ENCODE measurements at places on chromosomes 6 and 20.

GRCh38 chr20:34586488-34587163, 28.1 kb downstream of the MAP1LC3A start:
- DNase-seq: no peak

DNA sequence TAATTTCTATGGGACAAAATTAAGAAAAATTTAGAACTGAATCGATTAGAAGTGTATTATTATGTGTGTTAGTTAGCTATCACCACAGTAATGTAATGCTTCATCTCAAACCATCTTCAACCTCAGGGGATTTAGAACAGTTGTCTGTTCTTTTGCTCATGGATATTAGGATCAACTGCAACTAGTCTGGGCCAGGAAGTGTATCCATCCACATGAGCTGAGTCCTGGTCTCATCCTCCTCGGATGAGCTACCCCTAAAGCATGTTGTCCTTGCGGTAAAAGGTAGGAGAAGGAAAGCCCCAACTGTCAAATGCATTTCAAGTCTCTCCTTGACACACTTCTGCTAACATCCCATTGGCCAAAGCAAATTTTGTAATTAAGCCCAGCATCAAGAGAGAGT, 537.7 kb downstream of the KIF16B start:
- no peak for DNase-seq

DNA sequence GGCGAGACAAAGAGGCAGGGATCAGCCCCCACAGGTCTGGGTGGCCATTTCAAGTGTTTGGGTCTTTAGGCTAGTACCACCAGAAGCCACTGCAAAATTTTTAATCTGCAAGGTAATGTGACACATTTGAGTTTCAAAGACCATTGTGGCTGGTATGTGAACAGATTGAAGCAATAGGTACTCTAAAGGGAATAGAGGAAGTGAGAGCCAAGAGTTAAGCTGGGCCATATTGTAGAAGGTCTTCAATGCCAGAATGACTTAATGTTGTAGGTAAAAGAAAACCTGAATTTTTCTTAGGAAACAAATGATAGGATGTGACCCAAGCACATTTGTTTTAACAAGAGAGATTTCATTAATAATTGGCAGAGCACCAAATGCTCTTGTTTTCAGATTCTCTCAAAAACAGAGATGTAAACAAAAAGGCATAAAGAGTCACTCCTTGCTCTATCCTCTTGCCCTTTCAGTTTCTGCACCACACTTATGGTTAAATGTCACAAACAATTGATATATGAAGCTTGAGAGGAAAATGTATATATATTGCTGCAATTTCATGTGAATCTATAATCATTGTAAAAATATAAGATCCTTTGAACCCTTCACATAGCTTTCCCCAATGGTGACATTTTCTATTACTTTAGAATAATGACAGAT, 307.1 kb upstream of the PLN start:
- DNase-seq: no peak

DNA sequence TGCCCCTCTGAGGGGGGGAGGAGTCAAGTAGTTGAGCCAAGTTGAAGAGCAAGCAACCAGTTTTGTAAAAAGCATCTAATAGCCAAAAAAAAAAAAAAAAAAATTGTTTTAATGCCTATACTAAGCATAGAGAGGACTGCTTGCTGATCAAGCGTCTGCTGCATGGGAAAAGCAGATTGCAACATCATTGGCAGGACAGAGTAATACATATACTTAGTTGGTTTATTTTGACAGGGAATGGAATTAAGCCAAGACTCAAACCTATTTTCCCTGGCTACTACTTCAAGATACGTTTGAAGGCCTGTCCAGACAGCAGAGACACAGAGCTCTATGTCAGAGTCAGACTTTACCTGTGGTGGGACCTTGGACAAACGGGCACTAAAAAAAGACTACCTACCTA, 120.5 kb downstream of the RTN4IP1 start:
- DNase-seq: no peak

DNA sequence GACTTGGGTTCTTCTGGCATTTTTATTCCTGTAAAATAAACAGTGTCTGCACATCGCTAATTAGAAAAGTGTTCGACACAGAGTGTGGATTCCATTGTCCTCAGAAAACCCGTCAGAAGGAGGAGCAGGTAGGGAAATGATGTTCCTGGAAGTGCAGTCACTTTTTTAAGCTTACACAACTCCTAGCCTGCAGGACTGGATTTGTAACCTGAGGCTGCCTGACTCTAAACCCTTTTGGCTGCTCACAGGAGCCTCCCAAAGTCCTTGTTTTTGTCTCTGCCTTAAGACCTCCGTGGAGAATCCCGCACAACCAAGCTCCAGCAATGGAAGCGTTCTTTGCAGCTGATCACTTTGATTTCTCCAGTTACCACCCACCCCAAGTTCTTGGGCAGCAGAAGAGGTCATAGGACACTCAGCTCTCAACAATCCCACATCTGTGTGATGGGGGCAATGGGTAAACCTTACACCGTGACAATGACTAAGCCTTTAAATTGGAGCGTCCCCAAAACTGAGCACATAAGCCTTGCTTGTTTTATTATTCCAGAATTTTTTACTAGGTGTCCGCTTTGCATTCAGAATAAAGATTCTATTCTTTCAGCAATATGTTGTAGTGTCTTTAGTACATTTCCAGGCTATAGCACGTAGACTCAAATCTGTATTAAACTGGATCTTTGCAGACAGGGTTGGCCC, 227.9 kb downstream of the TBXT start:
- DNase-seq: no peak

- DNase-seq: no peak
Measured at GRCh38 chr20:10427060-10427692, 6.8 kb downstream of the MKKS start.

DNA sequence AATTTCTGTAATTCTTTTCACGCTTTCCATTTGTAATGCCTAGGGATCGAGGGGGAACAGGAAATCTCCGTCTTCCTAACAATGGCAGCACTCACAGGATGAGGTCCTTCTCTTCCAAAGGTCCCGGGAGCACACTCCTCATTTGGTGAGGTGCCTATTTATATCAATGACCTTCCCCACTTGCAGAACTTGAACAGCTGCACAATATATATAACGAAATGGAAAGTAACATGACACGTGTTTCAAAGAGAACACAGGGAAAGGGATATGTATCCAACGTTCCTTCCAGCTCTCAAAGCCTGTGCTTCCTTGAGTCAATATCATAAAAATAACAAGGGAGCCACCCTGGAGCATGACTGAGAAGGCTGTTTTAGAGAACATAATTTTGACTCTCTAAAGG, 78.6 kb upstream of the RBM24 start:
- DNase-seq: no peak

DNA sequence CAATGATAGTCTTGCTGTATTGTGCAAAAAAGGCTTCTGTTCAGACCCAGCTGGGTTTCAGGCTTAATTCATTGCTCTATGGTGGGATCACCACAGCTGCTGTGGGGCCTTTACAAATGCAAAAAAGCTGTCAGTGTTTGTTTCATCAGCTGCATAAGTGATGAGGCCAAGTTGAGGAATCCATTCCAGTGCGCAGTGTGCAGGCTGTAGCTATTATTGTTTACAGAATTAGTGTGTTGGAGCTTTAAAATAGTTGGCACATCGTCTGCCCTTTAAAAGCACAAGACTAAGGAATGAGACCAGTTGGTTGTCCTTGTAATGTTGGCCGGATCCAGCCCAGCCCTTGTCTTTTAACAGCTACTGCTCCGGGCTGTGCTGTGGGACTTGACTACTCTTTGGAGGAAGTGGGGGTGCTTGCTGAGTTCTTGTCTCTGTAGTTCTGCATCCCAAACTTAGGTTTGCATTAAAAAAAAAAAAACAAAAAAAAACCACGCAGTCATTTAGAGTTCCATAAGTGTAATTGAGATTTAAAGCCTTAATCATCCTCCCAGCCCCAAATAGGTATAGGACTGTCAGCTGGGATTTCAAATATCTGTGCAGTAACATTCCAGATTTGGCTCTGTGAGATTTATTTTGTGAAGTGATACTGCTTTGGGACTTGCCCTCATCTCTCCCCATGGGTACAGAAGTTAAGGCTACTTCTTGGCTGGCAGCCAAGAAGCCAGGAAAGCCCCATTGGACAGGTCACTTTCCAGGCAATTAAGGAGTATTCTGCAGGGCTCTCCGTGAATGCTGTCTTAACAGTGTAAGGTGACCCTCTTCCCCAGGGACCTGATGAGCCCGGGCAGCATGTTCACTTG, 19.3 kb downstream of the JARID2 start:
- no peak for DNase-seq

DNA sequence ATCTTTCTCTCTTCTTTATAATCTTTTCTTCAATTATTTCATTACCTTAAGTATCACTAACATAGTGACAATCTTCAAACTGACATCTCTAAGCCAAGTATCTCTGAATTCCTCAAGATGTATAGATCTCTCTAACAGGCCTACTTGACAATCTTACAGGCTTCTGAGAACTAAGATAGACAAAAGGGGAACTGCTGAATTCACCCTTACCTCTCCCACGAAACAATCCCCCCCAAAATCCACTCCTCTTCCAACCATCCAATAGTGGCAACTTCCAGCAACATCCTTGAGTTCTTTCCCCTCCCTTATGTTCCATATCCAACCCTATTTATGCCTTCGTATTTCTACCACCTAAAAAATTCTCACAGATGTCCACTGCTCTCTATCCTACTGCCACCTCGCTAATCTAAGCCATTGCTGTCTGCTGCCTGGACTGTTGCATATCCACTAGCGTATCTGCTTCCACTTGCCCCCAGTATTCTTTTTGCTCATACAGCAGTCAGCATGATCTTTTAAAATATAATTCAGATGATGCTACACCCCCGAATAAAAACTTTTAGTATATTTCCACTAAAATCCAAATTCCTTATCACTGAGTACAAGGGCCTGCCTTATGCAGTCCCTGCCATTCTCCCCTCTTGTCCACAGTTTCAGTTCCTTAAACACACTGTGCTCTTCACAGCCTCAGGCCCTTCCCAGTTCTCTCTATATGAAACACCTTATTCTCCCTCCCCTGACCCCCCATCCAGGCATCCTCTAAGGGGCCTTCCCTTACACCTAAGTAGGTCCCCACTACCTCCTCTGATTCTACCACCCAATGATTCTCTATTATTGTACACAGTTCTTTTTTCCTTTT, 8.0 kb downstream of the REPS1 start:
- DNase-seq: no peak

DNA sequence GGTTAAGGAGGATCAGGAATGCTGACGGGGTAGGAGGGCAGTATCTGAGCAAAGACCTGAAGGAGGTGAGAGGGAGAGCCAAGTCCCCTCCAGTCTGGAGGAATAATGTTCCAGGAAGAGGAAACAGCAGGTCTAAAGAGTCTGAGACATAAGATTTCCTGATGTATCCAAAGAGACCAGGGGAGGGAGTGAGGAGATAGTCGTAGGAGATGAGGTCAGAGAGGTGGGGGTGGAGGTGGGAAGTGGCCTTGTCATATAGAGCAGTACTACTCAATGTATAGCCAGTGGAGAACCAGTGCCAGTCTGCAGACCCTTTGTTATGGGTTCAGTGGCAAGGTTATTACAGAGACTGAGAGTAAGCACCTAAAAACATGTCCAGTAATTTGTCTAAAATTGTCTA, 130.6 kb downstream of the COL9A1 start:
- DNase-seq: no peak

DNA sequence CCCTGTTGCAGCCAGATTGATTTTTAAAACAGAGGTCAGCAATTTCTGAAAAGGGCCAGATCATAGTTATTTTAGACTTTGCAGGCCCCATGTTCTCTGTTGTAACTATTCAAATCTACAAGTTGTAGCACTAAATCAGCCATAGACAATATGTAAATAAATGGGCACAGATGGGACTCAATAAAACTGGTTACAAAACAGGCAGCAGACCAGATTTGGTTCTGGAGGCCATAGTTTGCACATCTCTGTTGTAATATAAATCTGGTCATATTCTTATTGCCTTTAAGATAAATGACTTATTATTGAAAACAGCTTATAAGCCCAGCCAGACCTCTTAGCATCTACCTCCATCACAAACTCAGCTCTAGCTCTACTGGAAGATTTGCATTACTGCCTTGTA, 114.0 kb upstream of the ARG1 start:
- no peak for DNase-seq

GRCh38 chr20:4061987-4062386, 46.6 kb upstream of the RNF24 start:
- DNase-seq: no peak

DNA sequence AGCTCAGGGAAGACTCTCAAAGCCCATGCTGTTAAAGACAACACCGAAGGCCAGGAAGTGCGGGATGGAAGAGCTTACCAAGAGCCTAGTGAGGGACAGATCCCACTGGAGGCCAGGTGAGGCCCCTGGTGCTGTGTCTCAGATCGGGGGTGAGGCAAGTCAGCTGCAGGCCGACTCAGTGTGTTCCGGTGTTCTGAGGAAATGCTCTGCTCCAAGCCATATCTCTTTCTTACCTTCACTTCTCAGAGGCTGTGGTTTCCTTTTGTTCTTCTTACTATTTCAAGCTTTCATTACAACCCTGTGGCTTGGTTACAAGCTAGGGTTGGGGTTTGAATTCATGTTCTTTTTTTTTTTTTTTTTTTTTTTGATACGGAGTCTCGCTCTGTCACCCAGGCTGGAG, 114.3 kb upstream of the ZFP64 start:
- no peak for DNase-seq

DNA sequence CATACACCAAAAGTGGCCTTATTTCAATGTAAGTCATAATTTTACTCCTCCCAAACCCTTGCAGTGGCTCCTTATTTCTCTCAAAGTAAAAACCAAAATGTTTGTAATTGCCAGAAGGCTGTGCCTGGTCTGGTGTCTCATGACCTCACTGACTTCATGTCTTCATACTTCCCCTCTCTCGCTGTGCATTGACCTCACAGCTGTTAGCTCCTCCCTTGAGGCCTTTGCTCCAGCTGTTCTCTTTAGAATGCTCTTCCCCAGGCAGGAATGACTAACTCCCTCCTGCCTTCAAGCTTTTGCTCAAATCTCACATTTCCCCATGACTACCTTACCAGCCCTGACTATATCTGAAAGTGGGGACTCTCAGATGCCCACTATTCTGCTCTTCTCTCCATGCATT, 83.3 kb downstream of the MTFR2 start:
- no peak for DNase-seq

All from activated CD4-positive, alpha-beta T cell treated with anti-CD3 and anti-CD28 coated beads for 1 hour (primary cell).